Activated naive CD4-positive, alpha-beta T cell (primary cell): ENCODE measurements at places on chromosomes 5 and 9.

DNA sequence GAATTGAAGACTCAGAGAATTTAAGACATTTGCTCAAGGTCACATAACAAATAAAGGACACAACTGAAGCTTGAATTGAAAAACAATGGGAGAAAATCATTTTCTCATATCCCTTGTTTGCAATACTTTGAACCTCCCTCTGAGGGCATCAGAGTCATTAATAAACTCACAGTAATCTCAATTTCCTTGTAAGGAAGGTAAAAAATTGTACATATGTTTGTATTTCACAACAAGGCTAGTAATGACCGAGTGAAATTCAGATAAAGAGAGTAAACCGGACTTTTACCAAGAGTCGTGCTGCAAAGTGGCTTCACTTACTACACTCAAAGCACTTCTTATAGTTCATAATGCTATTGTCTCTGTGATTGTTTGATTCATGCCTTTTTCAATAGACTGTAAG, 665.0 kb downstream of the NR2F1-AS1 start:
- no peak for DNase-seq

DNA sequence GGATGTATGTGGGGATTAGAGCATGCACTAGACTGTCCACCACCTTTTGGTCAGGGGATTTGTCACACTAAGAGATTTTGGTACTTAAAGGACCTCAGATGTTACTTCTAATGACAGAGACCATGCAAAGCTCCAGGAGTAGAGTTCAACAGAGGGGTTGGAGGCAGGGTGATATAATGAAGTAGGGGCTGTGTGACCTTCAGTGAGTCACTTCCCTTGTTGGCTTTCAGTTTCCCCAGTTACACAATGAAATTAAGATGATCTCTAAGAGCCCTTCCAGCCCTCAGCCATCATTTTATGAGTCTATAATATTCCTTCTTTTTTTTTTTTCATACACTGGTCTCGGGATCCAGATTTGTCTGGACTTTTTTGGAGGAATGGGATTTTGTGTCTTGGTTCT, 26.8 kb downstream of the GLRA1 start:
- DNase-seq = no peak

- DNase-seq = no peak
Observed at GRCh38 chr5:180491496-180491895, 2.7 kb upstream of the CNOT6 start.

DNA sequence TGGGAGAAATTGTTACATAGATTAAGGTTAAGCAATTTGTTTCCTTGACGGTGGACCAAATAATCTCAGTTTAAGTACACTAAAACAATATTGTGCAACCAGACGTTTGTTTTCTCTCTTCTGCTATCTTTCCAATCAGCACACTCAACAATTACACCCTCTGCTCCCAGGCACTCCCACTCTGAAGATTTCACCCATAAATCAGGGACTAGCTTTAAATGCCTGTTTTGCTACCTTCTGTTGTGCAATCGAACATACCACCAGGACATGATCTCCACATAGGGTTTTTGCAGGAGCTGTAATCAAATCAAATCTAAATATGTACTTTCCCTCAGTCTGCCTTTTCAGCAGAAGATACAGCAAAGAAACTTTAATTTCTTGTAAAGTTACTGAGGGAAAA, 405.8 kb upstream of the TLE4 start:
- no peak for DNase-seq

GRCh38 chr5:10295619-10296326, 11.9 kb downstream of the CMBL start:
- no peak for DNase-seq

DNA sequence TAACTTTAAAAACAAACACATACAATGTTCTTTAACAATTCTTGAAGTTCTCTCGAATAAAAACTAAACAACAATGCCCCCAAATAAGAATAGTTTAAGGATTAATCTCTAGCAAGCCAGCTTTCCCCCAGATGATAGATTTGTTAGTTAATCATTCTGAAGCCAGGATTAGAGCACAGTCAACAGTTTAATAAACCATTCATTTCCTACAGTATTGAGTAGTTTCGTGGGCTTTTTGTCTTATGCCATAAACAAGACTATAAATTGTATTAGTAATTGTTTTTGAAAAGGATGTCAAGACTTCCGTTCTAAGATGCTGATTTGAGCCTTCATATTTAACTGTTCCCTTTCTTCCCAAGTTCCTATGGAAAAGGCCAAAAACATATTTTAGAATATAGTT, 136.6 kb downstream of the PIK3R1 start:
- no peak for DNase-seq

- no peak for DNase-seq
Observed at GRCh38 chr5:132230871-132231270, 3.2 kb upstream of the P4HA2 start.

GRCh38 chr9:116207371-116208111, 54.0 kb downstream of the PAPPA start:
- no peak for DNase-seq

DNA sequence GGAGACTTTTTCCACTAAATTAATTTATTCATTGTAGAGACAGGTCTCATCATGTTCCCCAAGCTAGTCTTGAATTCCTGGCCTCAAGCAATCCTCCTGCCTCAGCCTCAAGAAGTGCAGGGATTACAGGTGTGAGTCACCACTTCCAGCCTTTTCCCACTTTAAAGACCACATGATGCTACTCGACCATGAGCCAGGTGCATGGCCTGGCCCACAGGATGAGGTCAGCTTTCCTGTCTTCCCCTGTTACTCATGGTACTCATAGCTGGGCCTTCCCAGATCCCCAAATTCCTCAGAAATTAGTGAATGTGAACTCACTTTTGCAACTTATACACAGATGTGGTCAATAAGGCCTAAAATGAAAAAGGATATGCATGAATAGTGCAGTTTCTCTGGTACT, 395.9 kb downstream of the SEMA5A start:
- DNase-seq = no peak

- DNase-seq = no peak
Observed at GRCh38 chr5:144307736-144308135, 137.1 kb downstream of the KCTD16 start.

GRCh38 chr9:34510497-34511468, 12.0 kb downstream of the ENHO start:
- no peak for DNase-seq

GRCh38 chr5:148559461-148559860, 94.9 kb downstream of the HTR4 start:
- no peak for DNase-seq

DNA sequence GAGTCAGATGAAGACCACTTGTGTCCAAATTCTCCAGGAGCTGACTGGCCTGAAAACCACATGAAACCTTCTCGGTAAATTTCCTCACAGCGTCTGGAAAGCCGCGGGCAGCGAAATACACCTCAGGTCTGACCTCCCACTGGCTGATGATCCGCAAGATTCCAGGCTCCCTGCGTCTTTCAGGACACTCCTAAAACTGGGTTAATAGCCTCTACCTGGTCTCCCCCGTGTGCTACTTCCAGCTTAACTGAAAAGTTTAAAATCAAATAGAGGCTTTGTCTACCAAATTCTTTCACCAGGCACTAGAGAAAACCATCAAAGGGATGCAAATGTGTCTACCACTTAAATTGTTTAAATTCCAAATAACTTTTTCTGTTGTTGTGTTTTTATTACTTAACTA, 312.6 kb downstream of the DRD1 start:
- DNase-seq = no peak

DNA sequence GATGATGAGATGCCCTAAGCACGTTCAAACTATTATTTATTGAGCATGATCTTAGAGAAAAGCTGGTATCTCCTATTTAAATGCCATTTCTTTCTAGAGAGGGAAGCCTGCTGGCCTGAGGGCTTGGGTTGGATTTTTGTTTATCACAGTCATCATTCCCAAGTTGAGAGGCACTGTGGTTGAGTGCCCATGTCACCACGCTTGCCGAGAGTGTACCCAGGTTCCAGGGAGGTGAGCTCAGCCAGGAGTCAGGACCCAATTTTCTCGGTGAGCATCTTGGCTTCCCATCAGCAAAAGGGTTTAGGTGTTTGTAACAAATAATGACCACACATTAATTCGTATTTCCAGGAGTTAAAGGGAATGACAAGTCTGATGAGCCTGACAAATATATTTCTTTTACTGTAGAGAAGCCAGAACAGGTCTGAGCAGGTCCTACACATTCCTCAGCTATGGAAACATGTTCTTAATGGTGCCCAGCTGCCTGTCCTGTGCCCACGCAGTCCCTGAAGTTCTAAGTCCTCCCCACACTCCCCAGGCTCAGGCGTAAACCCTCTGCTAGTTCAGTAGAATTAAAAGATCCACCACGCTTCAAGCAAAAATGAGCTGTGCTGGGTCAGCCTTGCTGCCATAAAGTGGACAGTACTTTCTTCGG, 258.9 kb upstream of the IRX2 start:
- DNase-seq = no peak

DNA sequence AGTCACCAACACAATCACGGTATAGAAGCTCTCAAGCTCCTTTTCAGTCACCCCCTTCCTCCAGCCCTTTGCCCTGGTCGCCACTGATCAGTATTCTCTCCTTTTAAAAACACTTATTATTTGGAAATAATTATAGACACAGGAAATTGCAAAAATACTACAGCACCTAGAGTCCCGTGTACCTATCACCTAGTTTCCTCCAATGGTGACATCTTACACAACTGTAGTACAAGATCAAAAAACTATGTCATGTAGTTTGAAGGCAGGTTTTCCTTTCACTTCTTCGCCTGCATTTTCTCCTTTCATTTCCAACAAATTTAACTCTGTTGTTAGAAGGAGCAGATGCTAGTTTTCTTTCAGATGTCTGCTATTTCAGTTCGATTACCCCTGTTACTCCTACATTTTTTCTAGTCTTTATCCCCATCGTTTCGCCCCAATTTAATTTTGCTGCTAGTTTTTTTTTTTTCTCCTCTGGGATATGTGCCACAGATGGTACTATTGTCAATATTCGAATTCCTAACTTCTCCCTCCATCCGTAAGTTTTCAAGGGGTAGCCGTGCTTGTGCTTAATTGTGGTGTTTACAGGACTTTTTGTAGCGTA, 612 bp upstream of the ATG10 start:
- no peak for DNase-seq

GRCh38 chr5:58456486-58456885, 3.4 kb downstream of the PLK2 start:
- DNase-seq = no peak

DNA sequence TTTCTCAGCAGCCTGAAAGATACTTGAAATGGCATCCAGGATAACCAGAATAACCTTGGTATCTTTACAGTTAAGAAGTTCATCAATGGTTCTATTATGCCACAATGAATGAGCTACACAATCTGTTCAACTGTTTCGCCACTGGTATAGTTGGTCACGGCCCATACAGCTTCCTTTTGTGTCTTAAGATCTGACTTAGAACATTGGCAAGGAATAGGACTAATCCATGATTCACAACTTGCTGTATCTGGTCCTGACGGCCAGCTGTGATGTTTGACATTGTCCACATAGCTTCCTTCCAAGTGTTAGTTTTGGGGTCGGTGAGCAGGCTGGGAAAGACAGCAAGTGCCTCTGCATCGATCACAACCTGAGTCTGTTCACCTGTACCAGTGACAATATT, 113.3 kb upstream of the RAD23B start:
- DNase-seq = no peak

DNA sequence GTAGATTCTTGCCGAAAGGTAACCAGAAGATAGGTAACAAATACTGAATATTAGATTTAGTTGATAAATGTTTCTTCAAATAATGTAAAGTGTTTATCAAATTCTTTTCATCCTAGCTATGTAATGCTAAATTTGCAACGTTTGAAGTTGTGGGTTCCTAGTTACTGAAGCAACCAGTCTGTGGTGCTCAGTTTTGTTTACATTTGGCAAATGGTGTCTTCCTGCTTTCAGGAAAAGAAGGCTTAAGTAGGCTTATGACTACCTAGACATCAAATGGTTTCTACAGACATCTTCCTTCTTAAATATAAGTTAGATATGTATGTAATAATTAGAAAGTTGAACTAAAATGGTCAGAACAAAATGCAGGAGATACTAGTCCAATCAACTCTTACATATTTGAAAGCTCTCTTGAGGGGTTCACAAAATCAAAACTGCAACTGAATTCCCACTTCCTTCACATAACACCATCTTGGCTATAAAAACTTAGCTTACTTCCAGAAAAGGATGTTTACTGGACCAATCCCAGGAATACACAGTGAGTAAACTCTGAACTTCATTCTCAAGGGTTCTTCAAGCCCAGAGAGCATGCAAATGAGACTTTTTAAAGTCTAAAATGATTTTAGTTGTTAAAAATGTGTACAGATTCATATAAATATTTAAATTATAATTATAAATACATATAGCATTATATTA, 125.7 kb upstream of the ITGA1 start:
- DNase-seq = no peak

- DNase-seq = no peak
Observed at GRCh38 chr5:128774605-128775004, 190.7 kb upstream of the SLC27A6 start.

DNA sequence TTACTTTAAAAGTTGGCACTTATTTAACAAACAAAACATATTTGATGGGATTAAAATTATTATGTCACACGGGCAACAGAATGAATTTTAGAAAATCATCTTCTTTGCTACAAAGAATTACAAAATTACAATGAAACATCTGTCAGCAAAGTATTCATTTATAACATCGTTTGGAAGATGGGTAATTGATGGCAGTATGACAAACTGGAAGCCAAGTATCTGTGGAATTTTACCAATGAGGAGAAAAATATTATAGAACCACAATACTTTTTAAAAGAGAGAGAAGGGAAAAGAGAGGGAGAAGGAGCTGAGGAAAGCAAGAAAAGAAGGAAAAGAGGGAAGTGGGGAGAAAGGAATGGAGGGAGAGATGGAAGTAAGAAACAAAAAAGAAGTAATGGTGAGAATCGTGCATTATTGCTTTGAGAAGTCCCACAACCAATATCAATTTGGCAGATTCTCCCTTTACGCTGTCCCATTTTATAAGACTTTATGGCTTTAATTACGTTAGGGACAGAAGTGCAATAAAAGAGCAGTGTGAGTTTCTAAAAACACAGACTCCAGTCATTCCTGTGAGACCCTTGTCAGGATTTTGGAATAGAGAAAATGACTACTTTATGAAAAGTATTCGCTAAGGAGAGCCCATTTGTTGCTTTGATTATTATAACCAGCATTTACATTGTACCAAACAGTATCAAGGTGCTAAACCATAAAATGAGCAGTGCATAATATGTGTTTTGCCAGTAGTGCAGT, 76.7 kb downstream of the LURAP1L start:
- no peak for DNase-seq

GRCh38 chr9:133553973-133554713, 19.6 kb downstream of the ADAMTSL2 start:
- no peak for DNase-seq

GRCh38 chr5:103587185-103587748, 24.7 kb upstream of the NUDT12 start:
- DNase-seq = no peak

- DNase-seq = no peak
Observed at GRCh38 chr5:73952872-73953271, 326.9 kb downstream of the ARHGEF28 start.

DNA sequence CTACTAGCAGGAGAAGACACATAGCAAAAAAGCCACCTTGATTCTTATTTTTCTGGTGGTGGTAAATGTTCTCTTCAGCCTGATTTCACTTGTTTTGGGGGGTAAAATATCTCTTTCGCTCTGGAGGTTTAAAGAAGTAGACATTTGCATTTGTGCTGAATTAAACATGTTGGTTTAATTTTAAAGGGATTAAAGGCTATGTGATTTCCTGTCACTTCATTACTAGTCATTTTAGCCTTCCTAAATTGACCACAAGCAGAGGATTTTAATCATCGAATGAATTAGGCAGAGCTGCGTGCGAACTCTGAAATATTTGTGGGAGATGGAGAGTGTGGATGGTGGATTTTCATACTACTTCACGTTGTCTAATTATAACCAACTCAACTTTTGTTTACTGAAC, 4.8 kb downstream of the RASGRF2 start:
- DNase-seq = no peak
